Body of pancreas (tissue), 4 donors: ENCODE measurements at places on chromosomes 3 and 15. TPM values are rescaled to one million over a fixed set of nuclear protein-coding genes. Genes with fewer than 3 reads are reported as not detected.

DGKG gene
- total RNA-seq = 16.2 TPM

NEO1 gene
- 29.7 TPM for total RNA-seq

TMC3 gene
- not detected for total RNA-seq

GABRR3 gene
- total RNA-seq = not detected

PLA1A gene
- total RNA-seq = 4.4 TPM

CD80 gene
- 0.26 TPM for total RNA-seq

P2RY1 gene
- total RNA-seq = 5.4 TPM

PSTPIP1 gene
- 3.3 TPM for total RNA-seq
